ENCODE measurements at places on chromosomes 1 and 21.

DNA sequence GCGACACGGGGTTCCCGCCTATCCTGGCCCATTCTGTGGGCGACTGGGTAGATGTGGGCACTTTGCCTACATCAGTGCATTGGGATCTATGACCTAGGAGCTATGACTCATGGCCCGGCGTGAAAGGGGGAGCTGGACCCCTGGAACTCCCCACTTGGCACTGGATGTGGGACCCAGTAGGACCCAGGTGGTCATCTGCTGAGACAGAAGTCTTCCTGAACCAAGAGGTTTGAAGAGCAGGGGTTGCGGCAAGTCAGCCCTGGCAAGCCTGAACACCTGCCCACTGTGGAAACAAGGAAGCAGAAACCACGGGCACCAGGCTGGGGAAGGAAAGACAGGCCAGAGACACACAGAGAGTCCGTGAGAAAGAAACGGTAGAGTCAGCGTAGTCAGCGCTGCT lies 656.7 kb downstream of the AJAP1 start:
- DNase-seq = no peak

DNA sequence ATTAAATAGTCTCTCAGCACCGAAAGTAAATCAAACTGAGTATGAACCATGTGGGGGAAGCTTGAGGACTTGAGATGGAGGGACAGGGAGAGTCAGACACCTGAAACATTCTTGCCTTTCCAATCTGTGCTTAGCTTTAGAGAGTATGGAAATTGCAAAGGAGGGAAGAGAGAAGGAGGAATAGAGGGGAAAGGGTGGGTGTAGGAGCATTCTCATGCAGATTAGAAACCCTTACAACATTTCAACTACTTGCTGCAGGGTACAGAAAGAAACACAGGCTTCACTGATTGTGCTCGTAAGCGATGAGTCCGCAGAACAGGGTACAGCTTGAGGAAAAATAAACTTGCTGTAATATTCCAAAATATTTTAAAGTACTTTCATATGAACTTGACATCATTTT lies 73.8 kb downstream of the NIBAN1 start:
- no peak for DNase-seq

- DNase-seq = no peak
Measured at GRCh38 chr1:109181085-109181806, 32.5 kb upstream of the SARS1 start.

GRCh38 chr1:171640225-171640624 lies 12.3 kb downstream of the MYOC start:
- DNase-seq = no peak

DNA sequence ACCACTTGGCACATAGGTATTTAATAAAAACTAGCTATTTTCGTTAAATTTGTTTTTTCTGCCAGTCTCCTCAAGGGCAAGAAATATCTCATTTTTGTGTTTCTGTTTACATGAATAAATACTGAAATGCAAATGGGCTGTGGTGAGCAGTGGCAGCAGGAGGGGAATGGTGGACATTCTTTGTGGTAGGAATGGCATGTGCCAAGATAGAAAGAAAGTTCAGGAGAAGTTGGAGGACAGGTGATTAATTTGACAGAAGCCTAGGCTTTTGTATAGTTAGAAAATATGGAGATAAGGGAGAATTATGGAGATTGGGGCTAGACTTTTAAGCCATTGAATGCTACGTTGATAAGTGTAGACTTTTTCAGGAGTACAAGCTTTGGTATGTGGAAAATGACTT lies 8.6 kb downstream of the RAP1A start:
- DNase-seq = no peak

GRCh38 chr1:94111879-94112278 lies 9.1 kb downstream of the ABCA4 start:
- DNase-seq = no peak

- peak; percentile 13 for DNase-seq
Measured at GRCh38 chr1:31984419-31985347, 29.0 kb upstream of the KHDRBS1 start.

DNA sequence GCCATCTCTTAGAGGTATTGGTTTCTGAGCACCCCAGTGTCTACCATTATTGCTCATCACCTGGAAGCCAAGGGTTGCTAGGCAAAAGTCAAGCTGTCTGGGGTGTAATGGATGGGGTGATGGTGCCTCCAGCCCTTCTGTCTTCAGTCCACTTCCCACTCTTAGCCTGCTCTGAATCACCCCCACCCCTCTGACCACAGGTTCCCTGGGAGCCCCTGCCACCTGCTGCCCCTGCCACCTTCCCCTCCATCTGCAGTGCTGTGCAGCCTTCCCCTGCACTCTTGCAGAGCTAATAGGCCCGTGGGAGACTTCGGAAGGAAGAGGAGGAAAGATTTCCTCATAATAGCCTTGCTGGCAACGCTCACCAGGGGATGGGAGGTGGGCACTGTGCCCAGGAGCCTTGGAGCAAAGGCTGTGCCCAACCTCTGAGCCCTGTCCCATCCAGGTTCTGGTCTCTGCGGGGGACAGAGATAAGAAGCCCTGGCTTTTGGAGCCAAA lies 35.5 kb downstream of the CAPN2 start:
- DNase-seq = no peak

- no peak for DNase-seq
Measured at GRCh38 chr1:50913954-50914353, 46.1 kb downstream of the FAF1 start.

DNA sequence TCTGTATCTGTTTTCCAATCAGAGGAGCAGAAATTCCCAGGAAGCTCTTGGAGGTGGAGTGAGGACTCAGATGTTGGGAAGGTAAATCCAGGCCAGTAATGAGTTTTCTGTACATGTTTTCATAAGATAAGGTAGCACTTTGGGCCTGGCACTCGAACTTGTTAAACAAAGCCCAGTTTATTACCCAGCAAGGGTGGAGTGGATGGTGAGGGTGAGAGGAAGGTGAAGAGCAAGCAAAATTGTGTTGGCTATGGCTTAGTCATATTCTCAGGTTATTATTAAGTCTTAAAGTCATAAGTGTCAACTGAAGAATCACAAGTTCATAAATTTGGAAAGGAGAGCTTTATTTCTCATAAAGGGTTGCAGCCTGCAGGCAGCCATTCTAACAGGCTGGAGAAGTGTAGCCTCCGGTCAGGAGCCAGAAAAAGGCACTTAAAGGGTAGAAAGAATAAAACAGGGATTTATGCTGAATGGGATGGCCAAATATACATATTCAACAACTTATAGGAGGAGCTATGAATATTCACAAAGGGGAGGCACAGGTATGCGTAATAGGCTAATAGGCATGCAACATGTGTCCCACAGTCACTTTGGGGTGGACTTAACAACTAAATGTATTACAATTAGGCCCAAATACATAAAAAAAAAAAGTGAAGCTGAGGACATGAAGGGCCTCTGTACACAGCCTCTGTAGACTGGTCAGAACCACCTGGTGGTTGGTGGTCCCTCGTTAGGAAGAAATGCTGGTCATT lies 523.9 kb downstream of the LMO4 start:
- DNase-seq = no peak

GRCh38 chr1:114126261-114127095 lies 27.2 kb downstream of the SYT6 start:
- DNase-seq = no peak

DNA sequence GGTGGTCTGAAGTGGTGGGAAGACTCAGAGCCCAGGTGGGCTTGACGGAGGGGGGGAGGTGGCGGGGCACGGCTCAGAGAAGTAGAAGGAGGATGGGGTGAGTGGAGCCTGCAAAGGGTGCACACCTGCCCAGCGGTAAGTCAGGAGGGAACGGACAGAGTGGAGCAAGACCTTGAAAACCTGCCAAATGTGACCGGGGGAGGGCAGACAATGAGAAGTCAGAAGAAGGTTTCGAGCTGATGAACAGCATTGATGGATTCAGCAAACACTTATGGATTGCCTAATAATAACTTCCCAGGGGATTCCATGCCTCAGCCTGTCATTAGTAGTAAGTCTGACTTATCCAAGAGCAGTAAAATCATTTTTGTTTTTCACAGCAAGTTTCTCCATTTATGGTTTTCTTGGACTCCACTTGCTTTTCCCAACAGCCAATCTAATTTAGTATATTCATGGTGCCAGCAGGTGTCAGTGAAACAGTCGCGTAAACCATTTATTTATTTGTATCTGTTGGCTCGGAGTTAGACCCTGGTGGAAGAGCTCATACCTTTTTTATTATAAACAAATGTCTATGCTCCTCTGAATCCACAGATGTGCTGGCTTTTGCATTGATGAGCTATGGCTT lies 279.1 kb downstream of the PCP4 start:
- DNase-seq = no peak

DNA sequence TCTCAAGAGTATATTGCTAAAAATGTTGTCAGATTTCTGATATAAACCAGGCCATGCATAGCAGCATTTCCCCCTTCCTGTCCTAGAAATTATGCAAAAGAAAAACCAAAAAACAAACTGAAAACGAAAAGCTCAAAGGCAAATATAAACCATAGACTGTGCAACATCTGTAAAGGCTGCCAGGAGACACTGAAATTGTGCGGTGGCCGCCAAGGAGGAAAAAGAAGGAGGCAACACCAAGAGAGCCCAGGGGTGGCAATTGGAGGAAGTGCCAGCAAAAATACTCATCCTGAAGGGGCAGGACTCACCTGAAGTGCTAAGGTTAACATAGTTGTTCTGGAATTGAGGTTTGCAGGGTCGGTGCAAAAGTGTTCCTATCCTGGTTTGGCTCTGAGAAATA lies 92.0 kb downstream of the RWDD3 start:
- DNase-seq = no peak

DNA sequence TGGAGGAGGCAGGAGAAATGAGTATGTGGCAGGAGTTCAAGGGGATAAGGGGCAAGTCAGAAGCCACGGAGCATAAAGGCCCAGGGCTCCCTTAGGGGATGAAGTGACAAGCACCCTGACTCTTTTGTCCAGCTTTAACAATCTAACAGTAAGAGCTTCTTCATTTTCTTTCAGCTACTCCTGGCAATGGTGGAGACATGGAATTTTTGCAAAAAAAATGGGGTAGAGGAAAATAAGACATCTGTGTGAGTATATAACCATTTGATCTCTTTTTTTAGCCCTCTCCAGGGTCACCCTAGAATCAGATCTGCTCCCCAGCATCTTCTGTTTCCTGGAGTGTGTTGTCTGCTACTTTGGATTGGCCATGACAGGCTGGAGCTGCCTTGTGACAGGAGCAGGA lies 47.1 kb downstream of the ZNF697 start:
- DNase-seq = no peak

DNA sequence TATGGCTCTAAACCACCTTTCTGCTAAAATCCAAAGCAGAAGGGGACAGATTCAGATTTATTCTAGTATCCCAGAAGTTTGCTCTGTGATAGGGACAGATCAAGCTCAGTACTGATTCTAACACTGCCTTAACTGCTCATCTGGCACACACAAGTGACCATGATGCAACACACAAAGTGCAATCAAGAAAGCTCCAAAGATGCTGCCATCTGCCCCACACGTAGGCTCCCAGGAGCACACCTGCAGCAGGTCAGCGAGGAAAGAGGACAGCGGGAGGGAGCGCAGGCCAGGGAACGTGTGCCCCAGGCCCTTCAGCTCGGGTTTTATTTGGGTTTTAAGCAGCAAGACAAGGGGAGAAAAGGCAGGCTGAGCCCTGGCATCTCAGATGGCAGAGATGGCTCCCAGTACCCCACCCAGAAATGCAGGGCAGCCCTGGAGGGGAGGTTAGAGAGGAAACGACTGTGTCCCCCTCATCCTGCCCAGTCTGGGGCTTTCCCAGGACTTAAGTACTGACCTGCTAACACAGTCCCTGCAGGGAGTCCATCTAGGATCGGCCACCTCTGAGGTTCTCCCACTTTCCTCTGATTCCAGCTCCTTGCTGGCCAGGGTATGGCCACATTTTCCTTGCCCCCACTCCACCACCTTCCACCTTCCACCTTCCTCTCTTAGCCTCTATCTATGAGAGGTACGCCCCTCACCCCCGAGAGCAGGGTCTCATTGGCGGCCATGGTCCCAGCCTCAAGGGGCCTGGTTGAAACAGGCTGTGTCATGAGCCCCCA lies 1.2 kb downstream of the TRIM11 start:
- no peak for DNase-seq

DNA sequence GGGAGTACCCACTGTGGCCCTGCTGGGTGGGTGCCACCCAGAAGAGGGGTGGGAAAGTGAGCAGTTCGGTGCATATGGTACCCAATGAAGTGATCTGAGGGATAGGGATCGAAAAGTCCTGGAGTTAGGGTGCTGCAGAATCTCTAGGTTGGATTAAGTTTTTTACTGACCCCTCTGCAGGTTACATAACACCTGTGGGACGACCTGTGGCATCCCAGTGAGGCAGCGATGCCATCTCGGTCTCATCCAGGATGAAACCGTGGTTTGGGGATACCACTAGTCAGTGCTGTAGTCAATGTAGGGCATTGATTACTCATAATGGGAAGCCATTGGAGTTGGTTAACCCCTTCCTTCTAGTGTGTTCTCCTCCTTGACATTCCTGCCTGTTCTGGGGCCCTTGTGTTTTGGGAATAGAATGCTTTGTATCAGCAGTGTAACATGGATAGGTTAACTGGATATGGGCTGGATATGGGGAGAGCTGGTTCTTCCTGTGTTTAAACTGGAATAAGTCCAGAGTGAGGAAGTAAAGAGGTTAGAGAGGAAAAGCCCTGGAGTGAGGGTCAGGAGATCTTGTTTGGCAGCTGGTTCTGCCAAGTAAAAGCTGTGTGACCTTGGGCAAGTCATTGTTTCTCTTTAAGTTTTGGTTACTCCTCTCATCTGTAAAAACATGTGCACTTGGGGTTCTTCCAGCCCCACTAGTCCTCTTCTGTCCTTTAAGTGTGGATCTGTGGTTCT lies 42.8 kb upstream of the ATF3 start:
- DNase-seq = no peak

GRCh38 chr1:37930246-37931101 lies 16.4 kb downstream of the INPP5B start:
- peak; percentile 8 for DNase-seq

DNA sequence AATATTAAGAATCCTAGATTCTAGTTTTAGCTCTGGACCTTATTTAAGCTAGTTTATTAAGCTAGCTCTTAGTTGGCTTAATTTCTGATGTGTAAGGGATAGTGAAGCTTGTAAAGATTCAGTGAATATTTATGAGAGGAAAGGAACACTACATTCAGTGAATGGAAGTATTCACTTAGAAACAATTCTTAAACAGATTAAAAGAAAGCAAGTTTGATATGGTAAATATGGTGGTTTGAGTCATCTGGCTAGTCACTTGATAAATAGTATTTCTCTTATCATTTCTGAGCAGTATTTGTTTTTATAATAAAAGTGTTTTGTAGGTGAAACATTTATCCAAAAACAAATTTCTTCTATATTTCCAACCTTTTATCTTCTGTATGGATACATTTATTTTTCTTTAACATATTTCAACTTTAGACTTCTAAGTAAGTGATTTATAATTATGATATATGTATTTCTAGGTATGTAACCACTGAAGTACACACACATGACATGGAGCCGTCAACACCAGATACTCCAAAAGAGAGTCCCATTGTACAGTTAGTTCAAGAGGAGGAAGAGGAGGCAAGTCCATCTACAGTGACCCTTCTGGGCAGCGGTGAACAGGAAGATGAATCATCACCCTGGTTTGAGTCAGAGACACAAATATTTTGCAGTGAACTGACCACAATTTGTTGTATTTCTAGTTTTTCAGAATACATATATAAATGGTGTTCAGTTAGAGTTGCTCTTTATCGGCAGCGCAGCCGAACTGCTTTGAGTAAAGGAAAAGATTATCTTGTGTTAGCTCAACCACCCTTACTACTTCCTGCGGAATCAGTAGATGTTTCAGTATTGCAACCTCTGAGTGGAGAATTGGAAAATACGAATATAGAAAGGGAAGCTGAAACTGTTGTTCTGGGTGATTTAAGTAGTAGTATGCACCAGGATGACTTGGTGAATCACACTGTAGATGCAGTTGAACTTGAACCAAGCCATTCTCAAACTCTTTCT lies 55.6 kb downstream of the SUCO start:
- DNase-seq = no peak
